ENCODE measurements at places on chromosomes 16 and 17. TPM values are rescaled to one million over a fixed set of nuclear protein-coding genes. Genes with fewer than 3 reads are reported as not detected.

The NR1D1 gene
- total RNA-seq: 5.8 TPM

DNA sequence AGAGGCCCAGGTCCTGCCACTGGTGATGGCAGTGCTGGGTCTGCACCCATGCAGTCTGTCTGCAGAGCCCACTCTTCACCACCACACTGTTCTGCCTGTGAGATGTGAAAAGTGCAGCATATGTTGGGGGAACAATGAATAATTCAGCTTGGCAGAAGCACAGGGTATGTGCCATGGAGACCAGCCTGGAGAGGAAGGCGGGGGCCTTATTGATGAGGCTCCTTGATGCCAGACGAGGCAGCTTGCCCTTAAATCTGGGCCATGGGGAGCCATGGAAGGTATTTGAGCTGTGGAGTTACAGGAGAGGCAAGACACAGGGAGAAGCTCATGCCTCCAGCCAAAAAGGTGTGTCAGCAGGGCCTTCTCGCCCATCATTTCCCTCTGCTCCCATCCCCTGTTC is 124.7 kb downstream of the C16orf78 start:
- no peak for DNase-seq

DNA sequence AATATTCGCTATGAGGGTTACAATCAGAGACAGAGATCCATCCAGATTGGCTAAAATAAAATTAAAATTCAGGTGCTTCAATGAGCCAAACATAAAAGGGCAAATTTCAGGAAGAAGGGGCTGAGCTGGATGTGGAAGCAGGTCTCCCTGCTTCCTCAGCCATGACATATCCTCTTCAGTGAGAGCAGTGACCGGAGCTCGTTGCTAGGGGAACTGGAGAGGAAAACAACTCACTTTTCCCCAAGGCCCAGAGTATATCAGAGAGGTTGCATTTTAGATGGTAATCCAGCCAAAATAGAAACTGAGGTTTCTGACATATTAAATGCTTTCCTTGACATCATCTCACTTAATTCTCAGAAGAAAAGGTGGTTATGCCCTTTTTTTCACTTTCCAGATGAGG is 503.5 kb downstream of the HS3ST4 start:
- DNase-seq: no peak

The HGS gene
- 107 TPM for total RNA-seq

The CLDN7 gene
- total RNA-seq: 1.6 TPM

Measured in activated naive CD8-positive, alpha-beta T cell treated with anti-CD3 and anti-CD28 coated beads for 36 hours (primary cell).